Anterior cingulate cortex (tissue), 58 donors: ENCODE measurements at places on chromosomes 5 and 9.

GRCh38 chr9:99626426-99626825 lies 195.3 kb upstream of the NR4A3 start:
- no peak for DNase-seq

DNA sequence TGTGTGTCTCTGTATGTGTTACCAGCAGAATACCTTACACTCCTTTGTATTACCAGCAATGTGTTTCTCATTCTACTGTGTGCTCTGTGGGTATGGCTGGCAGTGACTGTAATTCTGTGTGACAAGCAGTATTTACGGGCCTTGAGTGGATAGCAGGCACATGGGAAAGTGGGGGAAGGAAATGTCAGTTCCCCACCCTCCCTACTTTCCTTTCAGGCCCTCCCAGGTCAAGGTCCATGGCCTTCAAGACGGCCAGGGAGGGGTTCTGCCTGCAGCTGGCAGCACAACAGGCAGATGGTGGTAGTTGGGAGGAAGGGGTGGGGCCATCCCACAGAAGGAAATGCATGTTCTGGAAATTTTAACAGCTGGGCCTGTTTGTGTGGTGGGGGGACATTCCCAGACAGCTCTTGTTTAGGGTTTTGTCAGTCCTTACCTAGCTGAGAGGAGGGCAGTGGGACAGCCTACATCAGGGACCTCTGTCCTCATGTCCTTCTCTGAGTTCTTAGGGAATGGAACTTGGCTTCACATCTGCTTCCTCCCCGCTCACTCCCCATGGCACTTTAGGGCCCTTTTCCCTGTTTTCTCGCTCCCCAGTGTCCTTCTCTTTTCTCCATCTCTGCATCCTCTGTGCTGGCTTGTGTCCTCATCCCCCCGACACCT lies 14.6 kb upstream of the TNIP1 start:
- no peak for DNase-seq

- DNase-seq: no peak
Measured at GRCh38 chr5:151143645-151144044, 13.9 kb downstream of the ANXA6 start.

DNA sequence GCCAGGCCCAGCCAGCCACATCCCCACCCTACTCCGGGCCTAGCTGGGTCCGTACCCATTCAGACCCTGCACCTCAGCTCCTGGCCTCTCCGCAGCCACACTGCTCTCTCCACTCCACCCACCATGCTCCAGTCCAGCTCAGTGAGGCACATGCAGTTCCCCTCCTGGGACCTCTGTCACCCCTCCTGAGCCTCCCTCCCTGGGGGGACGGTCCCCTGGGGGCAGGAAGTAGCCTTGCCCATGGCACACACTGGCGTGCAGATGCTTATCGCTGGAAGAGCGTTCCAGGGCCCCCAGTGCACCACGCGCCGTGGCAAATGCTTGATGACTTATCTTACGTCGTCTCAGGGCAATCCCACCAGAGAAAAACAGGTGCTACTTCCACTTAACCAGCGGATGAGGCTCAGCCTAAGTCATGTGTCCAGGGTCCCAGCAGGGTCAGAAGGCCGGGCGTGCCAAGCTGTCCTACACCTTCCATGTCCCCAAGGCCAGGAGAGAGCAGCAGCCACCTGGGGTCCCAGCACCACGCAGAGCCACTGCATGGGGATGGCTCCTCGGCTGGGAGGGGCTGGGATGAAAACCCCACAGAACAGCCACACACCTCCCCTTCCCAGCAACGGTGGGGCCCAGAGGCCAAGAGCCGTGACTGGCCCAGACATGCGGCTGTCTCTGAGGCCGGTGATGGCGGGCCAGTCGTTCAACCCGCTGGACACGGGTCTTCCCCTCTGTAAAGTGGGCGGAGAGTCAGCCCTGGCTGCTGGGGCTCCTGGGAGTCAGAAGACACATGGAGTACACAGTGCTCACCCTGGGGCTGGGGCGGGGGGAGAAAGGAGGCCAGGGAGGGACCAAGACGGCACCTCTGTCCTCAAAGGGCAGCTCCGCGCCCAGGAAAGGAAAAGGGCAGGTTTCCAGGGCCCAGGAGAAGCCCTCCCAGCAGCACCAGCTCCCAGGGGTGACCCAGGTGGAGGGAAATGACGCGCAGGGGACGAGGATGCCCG lies 2.6 kb upstream of the CCDC187 start:
- no peak for DNase-seq

DNA sequence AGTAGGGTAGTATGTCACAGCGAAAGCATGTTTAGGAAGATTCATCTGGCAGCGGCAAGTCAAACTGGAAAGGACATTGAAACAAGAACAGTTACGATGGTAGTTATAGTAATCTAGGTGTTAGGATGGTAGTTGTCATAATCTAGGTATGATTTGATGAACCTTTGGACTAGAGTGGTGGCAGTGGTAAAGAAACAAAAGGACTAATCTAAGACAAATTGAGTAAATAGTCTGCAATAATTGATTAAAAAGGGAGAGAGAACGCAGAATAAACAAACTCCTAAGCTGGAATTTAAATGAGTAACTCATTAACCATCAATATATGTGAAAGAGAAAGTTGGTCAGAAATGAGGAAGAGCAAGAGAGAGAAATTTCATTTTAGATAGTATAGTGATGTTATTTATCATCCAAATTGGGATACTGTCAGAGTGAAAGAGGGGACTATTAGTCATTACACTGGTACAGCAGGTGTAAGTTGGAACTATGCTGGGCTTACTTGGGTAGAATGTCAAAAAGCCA lies 56.8 kb downstream of the MTREX start:
- no peak for DNase-seq

- no peak for DNase-seq
Measured at GRCh38 chr5:6107675-6108539, 270.4 kb downstream of the MED10 start.

DNA sequence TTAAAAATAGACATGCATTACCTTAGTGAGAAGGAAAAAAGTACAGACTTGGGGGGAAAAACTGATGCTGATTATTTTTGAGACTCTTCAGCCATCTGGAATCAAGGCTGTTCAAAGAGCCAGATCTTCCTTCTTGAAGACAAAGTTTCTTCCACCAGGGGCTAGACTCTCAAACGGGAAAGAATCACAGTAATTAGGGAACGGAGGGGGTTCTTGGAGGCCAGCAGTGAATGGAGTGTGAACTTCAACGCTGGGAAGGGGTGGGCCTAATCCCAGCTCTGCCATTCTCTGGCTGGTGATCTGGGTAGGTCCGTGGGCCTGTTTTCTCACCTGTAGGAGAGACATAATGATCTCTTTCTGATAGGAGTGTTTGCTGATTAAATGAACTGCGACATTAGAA lies 21.1 kb upstream of the LHX2 start:
- no peak for DNase-seq

- no peak for DNase-seq
Measured at GRCh38 chr9:17081814-17082213, 53.0 kb upstream of the CNTLN start.

DNA sequence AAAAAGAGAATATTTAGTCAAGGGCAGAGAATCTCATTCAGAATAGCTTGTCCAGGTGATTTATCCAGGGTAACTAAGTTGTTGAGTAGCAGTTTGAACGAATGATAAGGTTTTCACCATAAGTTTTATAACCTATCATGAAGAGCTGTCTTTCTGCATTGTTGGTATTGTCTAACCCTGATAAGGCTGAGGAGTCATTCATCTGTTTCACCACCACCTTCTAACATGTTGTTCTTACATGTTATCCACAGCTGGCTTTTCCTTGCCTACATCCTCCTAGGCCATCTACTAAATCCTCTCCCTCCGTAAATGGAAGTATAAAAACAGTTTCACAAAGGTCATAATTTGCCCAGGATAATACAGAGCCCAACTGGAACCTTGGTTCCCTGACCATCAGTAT lies 24.1 kb downstream of the ZNF462 start:
- no peak for DNase-seq

DNA sequence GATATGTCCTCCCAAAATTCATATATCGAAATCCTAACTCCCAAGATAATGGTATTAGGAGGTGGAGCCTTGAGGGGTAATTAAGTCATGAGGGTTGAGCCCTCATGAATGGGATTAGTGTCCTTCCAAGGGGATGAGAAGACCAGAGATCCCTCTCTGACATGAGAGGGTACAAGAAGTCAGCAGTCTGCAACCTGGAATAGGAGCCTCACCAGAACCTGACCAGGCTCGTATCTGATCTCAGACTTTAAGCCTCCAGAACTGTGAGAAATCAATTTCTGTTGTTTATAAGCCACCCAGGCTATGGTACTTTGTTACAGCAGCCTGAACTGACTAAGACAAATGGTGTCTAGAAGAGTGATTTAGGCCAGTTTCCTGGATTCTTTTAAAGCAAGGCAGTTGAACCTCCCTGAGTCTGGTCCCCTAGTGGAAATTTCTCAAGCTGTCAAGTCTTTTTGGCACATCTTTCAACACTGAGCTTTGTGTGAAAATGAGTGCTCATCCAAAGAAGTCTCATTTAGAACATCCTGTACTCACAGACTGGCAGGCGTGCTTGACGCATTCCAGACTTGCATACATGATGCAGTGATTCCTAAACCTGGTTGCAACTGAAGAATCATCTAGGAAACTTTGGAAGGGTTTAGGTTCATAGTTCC lies 254.8 kb upstream of the PPP1R2B start:
- DNase-seq: no peak
